NCI-H1930 (cell line): ENCODE measurements at places on chromosomes 12 and 14.

DNA sequence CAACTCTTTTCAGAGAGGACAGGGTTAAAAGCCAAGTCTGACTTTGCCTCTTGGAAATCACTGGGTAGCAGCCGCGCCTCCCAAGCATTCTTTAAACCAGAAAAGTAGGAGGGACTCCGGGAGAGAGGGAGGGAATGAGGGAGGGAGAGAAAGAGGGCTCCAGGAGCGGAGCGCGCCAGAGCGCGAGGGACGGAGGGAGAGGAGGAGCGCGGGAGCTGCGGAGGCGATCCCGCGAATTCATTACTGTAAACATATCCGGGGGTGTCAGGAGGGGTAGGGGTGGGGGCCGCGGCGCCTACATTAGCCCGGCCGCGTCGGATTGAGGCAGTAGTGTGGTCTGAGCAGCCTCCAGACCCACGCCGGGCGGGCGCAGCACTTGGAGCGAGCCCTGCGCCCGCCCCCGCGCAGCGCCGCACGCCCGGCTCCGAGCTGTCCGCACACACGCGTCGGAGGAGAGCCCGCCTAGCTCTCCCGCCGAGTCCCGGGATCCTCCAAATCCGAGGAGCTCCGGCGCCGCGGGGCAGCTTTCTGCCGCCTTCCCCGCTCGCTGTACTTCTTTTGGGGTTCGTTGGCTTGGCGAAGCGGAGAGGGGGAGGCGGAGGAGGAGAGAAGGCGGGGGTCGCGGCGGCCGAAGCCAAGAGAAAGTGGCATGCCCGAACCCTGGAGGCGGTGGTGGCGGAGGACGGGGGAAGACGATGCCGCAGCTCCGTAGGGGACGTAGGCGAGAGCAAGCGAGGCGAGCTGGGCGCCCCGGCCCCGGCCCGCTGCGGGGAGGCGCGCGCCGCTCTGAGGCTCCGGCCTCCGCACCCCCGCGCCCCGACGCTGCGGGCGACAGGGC is 3.3 kb downstream of the FLRT2 start:
- no peak for DNase-seq

DNA sequence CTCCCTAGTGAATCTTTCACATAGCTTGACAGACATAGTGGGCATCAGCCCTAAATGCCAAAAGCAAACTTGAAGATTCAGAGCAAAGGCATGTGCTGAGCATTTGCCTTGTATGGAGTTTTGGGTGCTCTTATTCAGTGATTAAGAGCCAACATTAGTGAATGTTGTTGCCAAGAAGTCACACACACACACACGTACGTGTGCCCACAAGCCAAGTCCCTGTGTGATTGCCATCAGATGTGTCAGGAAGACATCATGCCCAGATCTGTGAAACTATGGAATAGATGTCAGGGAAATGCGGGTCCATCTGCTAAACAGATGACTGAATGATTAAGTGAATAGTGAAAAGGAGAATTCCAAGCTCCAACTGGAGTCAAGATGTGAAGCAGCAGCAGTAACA is 149.0 kb downstream of the AKAP6 start:
- no peak for DNase-seq

- DNase-seq = no peak
Measured at GRCh38 chr14:91059576-91060350, 678 bp downstream of the RPS6KA5 start.

DNA sequence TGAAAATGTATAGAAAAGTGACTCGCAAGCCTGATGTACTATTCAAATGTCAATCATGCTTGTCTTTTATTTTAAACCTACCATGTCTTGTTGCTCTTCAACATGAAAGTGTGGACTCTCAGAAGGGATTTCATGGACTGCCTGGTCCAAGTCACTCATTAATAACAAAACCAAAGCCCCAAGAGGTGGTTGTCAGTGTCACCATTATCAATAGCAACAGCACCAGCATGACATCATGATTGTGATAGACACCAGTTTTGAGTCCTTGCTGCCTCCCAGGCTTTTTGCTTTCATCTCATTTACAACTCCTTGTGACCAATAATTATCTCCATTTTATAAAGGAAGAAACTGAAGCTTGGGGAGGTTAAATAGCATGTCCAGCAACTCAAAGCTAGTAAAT is 112.0 kb upstream of the TMPO start:
- DNase-seq = no peak
